Posterior vena cava (tissue), 2 donors: ENCODE measurements at places on chromosomes 16 and 17. TPM values are rescaled to one million over a fixed set of nuclear protein-coding genes. Genes with fewer than 3 reads are reported as not detected.

DNA sequence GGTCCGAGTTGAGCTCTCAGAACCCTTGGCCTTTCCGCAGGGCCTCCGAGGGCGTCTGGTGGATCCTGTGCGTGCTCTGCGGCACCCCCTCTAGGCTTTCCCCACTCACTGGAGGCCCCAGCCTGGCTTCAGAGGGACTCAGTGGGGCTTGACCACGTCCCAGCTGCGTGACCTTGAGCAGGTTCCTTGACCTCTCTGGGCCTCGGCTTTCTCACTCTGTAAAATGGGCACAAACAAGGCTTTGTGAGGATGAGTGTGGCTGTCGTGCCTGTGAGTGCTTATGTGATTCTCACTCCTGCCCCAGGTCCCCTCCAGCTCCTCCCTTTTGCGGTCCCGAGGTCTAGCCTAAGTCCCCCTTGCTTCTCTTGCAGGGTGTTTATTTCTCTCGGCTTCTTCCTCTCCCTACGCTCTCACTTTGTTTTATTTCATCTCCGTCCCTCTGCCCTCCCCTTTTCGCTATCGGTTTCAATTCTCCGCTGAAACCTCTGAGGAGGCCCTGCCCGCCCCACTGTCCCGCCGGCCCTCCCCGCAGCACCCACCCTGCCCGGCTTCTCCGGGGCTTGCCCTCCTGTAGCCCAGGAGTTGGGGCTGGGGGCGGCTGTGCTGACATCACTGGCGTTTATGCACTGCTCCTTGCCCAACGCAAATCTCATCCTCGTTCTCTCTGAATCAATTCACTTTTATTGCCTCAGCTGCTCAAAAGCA lies 82.3 kb upstream of the CBX4 start:
- no peak for DNase-seq

- no peak for DNase-seq
These were observed 7.8 kb downstream of the HSD17B2 start for GRCh38 chr16:82042846-82043245.

DNA sequence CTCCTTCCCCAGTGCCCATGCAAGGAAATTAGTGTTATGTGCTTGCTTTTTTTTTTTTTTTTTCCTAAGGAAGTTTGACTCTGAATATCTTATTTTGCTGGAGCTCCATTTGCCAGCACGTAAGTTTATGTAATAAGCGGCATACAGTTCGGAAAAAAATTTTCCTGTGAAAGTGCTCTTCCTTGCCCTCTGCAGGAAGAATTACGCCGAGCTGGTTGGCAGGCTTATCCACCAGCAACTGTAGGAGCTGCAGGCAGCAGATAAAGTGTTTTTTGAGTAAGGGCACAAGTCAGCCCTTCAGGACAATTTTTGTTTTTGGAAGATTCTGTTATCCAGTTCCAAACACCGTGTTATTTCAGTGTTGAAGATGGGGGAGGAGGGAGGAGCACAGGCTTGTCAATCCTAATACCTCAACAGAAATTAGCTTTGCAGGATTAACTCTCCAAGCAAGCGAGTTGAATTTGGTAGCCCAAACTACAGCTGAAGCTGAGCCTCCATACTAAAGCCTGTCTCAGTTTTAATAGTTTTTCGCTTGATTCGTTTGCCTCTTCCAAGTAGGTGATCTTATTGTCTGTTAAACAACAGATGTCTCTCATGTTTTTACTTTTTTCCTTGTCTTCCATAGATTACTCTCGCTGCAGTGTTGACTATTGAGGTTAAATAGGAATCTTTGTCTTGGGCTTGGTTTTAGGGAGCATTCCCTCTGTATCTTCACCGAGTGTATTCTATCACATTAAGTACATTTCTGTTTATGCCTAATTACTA lies 1.1 kb downstream of the SPECC1 start:
- DNase-seq: no peak

- no peak for DNase-seq
These were observed 3.5 kb upstream of the TRIM47 start for GRCh38 chr17:75881678-75882454.

- DNase-seq: no peak
These were observed 127.1 kb downstream of the CDH13 start for GRCh38 chr16:82753821-82754220.

GRCh38 chr16:410516-411178 lies 9.0 kb downstream of the DECR2 start:
- no peak for DNase-seq

GRCh38 chr16:86103320-86103719 lies 204.4 kb downstream of the IRF8 start:
- DNase-seq: no peak

DNA sequence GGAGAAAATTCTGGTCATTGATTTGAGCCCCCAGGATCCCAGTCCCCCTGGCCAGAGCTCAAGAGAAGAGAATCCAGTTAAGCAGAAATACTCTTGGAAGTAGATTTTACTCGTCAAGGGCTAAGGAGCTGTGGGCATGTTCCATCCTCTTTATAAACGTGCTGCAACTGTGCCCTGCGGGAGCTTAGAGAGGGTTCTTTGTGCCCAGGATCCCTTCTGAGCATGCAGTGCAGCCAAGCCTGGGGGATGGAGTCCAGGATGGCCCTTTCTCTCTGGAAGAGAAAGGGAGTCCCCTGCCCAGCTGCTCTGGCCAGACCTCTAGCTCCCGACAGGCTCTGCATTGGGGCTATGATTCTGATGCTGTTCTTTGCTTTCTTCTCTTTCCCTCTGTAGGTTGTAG lies 9.5 kb upstream of the LGALS9 start:
- DNase-seq: no peak

- DNase-seq: peak; percentile 64
These were observed 113.6 kb downstream of the SNX29 start for GRCh38 chr16:12090151-12090530.

DNA sequence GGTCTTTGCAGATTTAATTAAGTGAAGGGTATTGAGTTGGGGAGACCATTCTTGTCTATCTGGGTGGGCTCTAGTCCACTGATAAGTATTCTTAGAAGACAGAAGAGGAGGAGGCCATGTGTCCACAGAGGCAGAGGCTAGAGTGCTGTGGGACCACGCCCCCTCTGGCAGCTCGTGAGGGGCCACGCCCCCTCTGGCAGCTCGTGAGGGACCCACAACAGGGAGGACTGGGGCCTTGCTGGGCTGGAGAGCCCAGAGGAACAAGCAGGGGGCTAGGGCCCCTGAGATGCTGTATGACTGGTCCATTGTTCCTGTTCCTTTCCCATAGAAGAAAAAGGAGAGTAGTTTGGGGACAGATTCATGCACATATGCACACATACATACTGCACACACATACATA lies 106.8 kb downstream of the METRNL start:
- no peak for DNase-seq

- peak; percentile 32 for DNase-seq
These were observed 83.7 kb downstream of the N4BP1 start for GRCh38 chr16:48526058-48526957.

GRCh38 chr17:44970136-44970741 lies 2.1 kb upstream of the C1QL1 start:
- DNase-seq: no peak

- DNase-seq: peak; percentile 88
These were observed 13.3 kb upstream of the YWHAE start for GRCh38 chr17:1413281-1413791.

GRCh38 chr16:82481455-82481854 lies 145.3 kb upstream of the CDH13 start:
- no peak for DNase-seq

DNA sequence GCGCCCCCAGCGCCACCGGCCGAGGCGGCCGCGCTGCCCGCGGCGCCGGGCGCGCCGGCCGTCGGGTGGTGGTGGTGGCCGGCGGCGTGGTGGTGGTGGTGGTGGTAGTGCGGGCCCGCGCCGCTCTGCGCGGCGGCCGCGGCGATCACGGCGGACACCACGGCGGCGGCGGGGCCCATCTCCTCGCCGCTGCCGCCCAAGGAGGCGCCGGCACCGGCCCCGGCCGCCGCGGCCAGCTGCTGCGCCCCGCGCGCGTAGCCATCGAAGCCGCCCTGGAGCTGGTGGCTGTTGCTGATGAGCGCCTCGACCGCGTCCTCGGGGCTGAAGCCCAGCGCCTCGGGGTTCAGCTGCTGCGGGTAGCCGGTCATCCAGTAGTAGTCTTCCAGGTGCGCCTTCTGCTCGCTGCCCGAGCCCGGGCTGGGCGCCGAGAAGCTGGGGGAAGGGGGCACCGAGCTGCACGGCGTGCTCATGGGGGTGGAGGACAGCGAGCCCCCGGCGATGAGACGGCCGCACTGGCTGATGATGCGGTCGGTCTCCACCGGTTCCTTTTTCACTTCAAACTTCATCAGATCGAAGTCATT lies 1.2 kb downstream of the MAF start:
- DNase-seq: no peak

DNA sequence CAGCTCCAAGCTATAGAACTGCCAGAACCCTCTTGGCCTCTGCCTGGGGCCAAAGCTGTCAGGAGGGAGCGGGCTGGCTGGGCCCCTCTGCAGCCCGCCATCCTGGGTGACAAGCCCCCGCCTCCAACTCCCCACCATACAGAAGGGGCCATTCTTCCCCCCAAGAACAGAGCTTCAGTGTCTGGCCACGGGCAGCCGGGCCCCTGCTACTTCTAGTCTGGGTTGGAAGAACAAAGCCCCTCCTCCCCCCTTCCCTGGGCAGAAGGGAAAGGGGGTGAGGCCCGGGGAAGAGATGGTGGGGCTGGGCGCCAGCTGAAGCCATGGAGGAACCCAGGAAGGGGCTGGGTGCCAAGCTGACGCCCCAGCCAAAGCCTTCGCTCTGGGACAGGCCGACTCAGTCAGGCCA lies 9.0 kb downstream of the NAT9 start:
- no peak for DNase-seq

GRCh38 chr17:4740584-4740983 lies 856 bp upstream of the CXCL16 start:
- DNase-seq: no peak

DNA sequence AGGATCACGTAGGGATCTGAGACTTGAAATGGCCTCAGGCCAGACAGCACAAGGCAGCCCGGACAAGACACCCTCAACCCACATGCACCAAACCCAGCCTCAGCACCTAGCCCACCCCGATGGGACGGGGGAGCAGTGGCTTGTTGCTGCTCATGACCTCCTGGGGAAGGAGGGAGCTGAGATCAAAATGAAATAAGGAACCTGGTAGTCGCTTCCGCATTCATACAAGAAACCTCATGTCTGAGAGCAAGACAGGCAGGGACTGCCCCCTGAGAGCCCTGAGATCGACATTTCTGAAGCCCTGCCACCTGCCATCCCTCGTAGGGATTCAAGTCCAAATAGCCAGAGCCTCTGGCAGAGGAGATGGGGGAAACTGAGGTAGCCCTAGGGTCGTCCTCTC lies 5.7 kb upstream of the CEP131 start:
- no peak for DNase-seq

GRCh38 chr17:61139219-61139618 lies 260.4 kb upstream of the TBX2 start:
- no peak for DNase-seq

- DNase-seq: no peak
These were observed 23.3 kb downstream of the ZC3H18 start for GRCh38 chr16:88593489-88593888.

DNA sequence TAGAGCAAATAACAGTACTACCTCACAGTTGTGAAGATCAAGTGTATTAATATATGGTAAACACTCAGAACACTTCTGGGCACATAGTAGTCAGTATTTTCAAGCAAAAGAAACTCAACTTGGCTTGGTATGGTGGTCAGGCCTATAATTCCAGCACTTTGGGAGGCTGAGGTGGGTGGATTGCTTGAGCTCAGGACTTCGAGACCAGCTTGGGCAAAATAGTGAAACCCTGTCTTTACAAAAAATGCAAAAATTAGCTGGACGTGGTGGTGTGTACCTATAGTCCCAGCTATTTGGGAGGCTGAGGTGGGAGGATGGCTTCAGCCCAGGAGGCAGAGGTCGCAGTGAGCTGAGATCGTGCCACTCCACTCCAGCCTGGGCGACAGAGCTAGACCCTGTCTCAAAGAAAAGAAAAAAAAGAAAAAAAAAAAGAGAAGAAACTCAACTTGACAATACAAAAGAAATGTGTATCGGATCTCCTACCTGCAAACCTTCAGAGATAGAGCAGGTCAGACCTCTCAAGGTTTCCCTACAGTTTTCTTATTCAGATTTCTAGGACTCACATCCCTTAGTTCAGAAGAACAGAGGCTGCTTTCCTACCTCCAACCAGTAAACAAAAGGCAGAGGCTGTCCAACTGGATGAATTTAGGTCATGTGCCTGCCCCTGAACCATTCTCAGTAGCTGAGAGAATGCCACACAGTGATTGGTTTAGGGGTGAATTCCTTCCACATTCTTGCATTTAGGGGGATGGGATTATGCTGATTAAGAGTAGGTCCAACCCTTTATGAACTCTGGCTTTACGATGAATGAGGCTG lies 1.7 kb upstream of the KPNA2 start:
- no peak for DNase-seq

DNA sequence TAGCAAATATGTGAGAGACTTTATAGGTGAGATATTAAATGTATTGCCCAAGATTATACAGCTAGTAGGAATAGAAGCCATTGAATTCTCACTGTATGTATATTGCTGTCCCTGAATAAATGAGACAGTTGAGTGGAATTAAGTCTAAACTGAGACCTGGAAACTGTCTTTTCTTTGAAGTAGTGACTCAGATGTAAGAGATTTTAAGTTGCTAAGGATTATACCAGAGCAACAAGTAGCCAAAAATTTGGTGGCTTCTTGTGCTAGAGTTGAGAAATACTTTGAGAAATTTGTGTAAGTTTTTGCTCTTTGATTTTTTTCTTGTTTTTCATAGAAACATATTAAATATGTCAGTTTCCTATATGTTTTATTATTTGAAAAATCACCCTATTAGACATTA lies 58.7 kb downstream of the TANC2 start:
- DNase-seq: no peak

DNA sequence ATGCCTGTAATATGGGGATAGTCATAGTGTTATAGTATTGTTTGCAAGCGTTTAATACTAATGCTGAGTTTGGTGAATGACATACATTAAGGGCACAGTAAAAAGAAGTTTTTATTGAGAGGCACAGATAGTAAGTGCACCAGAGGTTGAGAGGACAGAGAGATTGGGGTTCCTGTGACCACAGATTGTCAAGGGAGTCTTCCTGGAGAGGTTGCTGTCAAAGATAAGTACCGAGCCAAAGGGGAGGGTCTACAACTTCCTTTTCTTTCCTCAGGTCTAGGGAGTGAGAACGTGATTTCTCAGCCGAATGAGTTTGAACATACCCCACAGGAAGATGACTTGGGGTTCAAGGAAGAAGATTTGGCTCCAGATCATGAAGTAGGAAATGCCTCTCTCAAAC lies 1.8 kb downstream of the ZNF48 start:
- no peak for DNase-seq

- DNase-seq: no peak
These were observed 541.2 kb upstream of the CDH5 start for GRCh38 chr16:65825191-65825856.

- DNase-seq: no peak
These were observed 973.5 kb downstream of the CDH11 start for GRCh38 chr16:64148356-64148755.

The OSGIN1 gene
- total RNA-seq: 6.2 TPM

The COL1A1 gene
- total RNA-seq: 1,821 TPM

The TMEM238L gene
- total RNA-seq: not detected

The CPNE7 gene
- not detected for total RNA-seq

The SETD6 gene
- 9.9 TPM for total RNA-seq

The SLC6A2 gene
- total RNA-seq: not detected

The OR3A3 gene
- total RNA-seq: not detected

The SMURF2 gene
- 28.4 TPM for total RNA-seq

The GAS2L2 gene
- not detected for total RNA-seq

The WNT3 gene
- total RNA-seq: 0.81 TPM

The TMEM186 gene
- 6.4 TPM for total RNA-seq

The NCOR1 gene
- 108 TPM for total RNA-seq

The G6PC1 gene
- total RNA-seq: not detected

The INCA1 gene
- total RNA-seq: 1.3 TPM

The SMTNL2 gene
- 2.0 TPM for total RNA-seq

The PRDM7 gene
- total RNA-seq: not detected

The CD300LF gene
- 0.48 TPM for total RNA-seq

The ABR gene
- 146 TPM for total RNA-seq

The ASGR1 gene
- 2.2 TPM for total RNA-seq
